ENCODE measurements at places on chromosomes 1 and 21.

- DNase-seq: no peak
These were observed 416.9 kb upstream of the USP24 start for GRCh38 chr1:55632058-55632457.

GRCh38 chr1:232183266-232183800, 446.6 kb downstream of the SIPA1L2 start:
- no peak for DNase-seq

GRCh38 chr1:64453688-64454087, 16.2 kb upstream of the CACHD1 start:
- DNase-seq: peak; percentile 42

GRCh38 chr21:36516281-36516680, 36.4 kb upstream of the CLDN14 start:
- no peak for DNase-seq

- DNase-seq: no peak
These were observed 172.4 kb downstream of the VPS13D start for GRCh38 chr1:12402159-12402673.

DNA sequence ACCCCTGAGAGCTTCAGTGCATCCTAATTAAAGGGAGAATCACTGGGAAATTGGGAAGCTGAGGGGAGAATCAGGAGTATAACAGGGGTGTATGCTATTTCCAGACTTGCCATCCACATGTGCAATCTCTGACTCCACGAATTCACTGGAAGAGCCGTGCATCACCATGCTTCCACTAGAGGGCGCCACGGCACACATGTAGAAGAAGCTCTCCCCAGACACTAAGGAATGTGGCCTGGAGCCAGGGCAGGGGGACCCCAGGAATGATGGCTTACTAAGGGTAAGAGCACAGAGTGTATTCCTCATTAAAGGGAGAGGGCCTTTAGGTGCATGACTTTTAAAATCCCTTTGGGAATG, 81.5 kb downstream of the ABCA4 start:
- peak; percentile 41 for DNase-seq

GRCh38 chr1:22133931-22134324, 9.0 kb downstream of the WNT4 start:
- DNase-seq: no peak
